ENCODE measurements at places on chromosomes 12 and 14. TPM values are rescaled to one million over a fixed set of nuclear protein-coding genes. Genes with fewer than 3 reads are reported as not detected.

The RNASE2 gene
- not detected for total RNA-seq

The NTN4 gene
- total RNA-seq = not detected

The RNF212B gene
- total RNA-seq = not detected

The GPR84 gene
- not detected for total RNA-seq

The MANSC4 gene
- total RNA-seq = not detected

The TAS2R42 gene
- not detected for total RNA-seq

The SYNDIG1L gene
- not detected for total RNA-seq

The ARMH4 gene
- total RNA-seq = not detected

The RERGL gene
- total RNA-seq = not detected

The KRT85 gene
- not detected for total RNA-seq

DNA sequence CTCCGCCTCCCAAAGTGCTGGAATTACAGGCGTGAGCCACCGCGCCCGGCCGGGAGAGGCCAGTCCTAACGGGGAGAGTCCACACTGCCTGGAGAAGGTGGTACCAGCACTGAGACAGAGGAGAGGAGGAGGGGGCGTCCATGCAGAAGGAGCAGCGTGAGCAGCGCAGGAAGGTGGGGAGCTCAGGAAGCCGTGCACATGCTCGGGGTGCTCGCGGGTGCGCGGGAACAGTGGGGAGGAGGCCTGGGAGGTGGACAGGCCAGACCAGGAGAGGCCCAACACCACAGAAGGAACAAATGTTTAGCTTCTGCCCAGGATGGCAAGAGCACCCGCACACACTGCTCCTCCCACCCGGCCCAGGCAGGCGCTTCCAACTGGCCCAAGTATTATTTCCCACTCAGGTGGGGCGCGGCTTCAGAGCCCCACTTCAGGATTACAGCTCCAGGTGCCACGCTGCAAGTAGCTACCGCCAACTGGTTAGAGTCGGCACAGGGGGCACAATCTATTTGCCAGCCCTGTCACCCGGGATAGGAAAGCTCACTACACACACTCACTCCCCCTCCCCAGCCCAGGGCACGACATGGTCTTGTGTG lies 80.8 kb upstream of the BCL11B start:
- H3K4me3 ChIP-seq = no peak overlapping the region
- DNase-seq = no peak
- no peaks in the 10 kb centered on the region for H3K36me3 ChIP-seq
- no peaks in the 10 kb centered on the region for H3K4me1 ChIP-seq
- H3K27me3 ChIP-seq = no peaks in the 10 kb centered on the region

GRCh38 chr12:19223018-19223417 lies 93.5 kb downstream of the PLEKHA5 start:
- H3K4me1 ChIP-seq = no peaks in the 10 kb centered on the region
- H3K4me3 ChIP-seq = no peak overlapping the region
- H3K27me3 ChIP-seq = no peaks in the 10 kb centered on the region
- DNase-seq = no peak
- no peaks in the 10 kb centered on the region for H3K36me3 ChIP-seq

DNA sequence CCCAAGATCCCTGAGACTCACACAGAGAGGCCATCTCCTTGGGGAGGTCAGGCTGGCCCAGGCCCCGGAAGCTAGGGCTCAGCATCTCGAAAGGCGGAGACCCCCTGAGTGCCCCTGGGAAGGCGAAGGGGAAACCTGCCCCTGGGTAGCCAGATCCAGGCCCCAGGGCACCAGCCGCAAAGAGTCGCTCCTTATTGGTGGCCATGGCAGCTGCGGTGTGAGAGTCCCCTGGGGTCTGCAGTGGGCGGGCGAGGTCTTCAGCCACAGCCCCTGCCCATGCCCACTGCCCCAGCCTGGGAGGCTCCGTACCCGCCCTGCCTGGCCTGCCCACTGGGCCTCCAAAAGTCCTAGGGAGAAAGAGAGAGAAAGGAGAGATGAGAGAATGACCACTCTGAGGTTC lies 4.7 kb downstream of the RARG start:
- no peaks in the 10 kb centered on the region for H3K36me3 ChIP-seq
- no peaks in the 10 kb centered on the region for H3K27me3 ChIP-seq
- peaks cover 21% of the 10 kb centered on the region for H3K4me1 ChIP-seq
- no peak overlapping the region for H3K27ac ChIP-seq

- peaks cover 4% of the 10 kb centered on the region for H3K4me1 ChIP-seq
- no peak for DNase-seq
- no peak overlapping the region for H3K4me3 ChIP-seq
- H3K27me3 ChIP-seq = no peaks in the 10 kb centered on the region
- no peaks in the 10 kb centered on the region for H3K36me3 ChIP-seq
- no peak overlapping the region for H3K27ac ChIP-seq
Observed at GRCh38 chr14:55688566-55688965, 108.6 kb downstream of the KTN1 start.

DNA sequence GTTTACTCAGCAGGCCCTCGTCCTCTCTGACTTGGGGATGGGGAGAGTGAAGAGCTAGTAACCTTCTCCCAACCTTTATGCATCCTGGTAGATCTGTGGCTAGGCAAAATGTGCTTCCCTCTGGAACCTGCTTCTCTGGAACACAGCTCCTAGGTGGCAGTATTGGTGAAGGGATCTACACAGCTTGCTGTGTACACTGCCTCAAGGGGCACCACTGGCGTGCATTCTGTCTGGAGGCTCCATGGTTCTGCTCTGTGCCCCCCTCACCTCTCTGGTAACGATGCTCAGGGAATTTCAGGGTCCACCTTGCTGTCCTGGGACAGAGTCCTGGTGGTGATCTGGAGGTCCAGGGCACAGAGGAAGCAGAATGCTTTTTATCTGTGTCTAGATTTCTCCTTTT lies 43.5 kb upstream of the KCNA5 start:
- H3K4me1 ChIP-seq = no peaks in the 10 kb centered on the region
- no peak for DNase-seq
- no peaks in the 10 kb centered on the region for H3K36me3 ChIP-seq
- no peak overlapping the region for H3K27ac ChIP-seq
- H3K27me3 ChIP-seq = peaks cover 4% of the 10 kb centered on the region
- H3K4me3 ChIP-seq = no peak overlapping the region

DNA sequence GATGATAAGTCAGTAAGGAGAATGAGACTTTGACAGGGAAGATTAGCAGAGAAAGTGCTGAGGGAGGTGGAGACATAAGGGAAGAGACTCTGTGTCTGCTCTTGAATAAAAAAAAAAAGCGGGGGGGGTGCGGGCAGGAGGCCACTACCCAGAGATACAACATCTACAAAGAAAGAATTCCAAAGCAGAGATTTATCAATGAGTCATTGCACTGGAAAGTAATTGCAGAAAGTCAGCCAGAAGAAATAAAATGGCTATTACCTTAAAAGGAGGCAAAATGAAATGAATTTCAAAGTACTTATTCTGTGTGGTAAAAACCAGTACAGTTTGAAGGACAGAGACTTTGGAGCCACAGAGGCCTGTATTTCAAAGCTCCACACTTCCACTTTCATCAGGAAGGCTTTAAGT lies 267.1 kb upstream of the PRKD1 start:
- H3K4me1 ChIP-seq = no peaks in the 10 kb centered on the region
- no peaks in the 10 kb centered on the region for H3K27me3 ChIP-seq
- no peak for DNase-seq
- no peaks in the 10 kb centered on the region for H3K36me3 ChIP-seq
- H3K27ac ChIP-seq = no peak overlapping the region
- no peak overlapping the region for H3K4me3 ChIP-seq

DNA sequence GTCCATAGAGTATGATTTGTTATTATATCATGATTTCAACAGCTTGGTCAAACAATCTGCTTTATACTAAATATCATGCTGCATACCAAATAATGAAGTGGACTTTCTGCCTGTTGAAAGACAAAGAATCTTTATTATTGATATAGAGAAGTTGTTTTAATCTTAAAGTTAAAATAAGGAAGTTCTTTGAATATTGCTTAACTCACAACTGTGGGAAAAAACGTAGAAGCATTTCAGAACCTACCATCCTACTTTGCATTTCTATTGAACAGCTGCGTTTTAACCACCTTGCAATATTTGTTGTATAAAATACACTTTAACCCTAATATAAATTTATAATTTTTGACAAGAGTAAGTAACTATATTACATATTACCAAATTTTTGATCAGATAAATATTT lies 22.9 kb upstream of the ARL1 start:
- no peak overlapping the region for H3K4me3 ChIP-seq
- no peaks in the 10 kb centered on the region for H3K27me3 ChIP-seq
- no peaks in the 10 kb centered on the region for H3K36me3 ChIP-seq
- H3K4me1 ChIP-seq = no peaks in the 10 kb centered on the region
- no peak for DNase-seq
- no peak overlapping the region for H3K27ac ChIP-seq

GRCh38 chr12:104701756-104702155 lies 245.0 kb downstream of the CHST11 start:
- no peak overlapping the region for H3K4me3 ChIP-seq
- H3K27me3 ChIP-seq = no peaks in the 10 kb centered on the region
- H3K4me1 ChIP-seq = peaks cover 7% of the 10 kb centered on the region
- H3K27ac ChIP-seq = no peak overlapping the region
- peaks cover 12% of the 10 kb centered on the region for H3K36me3 ChIP-seq

- H3K36me3 ChIP-seq = no peaks in the 10 kb centered on the region
- no peaks in the 10 kb centered on the region for H3K27me3 ChIP-seq
- no peak overlapping the region for H3K4me3 ChIP-seq
- H3K4me1 ChIP-seq = no peaks in the 10 kb centered on the region
- DNase-seq = no peak
Observed at GRCh38 chr12:94336211-94336925, 123.3 kb downstream of the CEP83 start.

DNA sequence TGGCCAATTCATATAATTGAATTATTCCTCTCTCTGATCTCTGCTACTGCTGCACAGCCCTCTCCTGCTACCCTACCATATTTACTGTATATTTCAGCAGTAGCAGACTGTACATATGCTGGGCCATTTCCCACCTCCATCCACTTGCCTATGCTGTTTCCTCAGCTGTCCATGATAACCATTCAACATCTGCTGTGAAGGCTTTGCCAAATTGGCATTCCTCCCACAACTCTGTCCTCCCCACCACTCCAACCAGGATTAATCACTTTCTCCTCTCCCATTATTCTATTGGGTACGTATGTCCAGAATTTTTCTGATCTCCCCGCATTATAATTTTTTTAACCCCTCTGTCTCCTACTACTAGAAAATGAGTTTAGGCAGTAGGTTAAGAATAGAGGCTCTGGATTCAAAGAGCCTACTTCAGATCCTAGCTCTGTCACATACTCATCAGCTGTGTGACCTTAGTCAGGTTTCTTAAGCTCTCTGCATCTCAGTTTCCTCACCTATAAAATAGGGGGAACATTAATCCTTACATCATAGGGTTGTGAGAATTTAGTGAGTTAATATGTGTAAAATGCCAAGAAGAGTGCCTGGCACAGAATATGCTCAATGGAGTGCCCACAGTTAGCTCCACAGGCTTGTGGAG lies 123.3 kb downstream of the KICS2 start:
- H3K27ac ChIP-seq = no peak overlapping the region
- H3K27me3 ChIP-seq = no peaks in the 10 kb centered on the region
- no peaks in the 10 kb centered on the region for H3K36me3 ChIP-seq
- H3K4me3 ChIP-seq = no peak overlapping the region
- no peak for DNase-seq
- H3K4me1 ChIP-seq = no peaks in the 10 kb centered on the region

- no peaks in the 10 kb centered on the region for H3K27me3 ChIP-seq
- H3K4me3 ChIP-seq = no peak overlapping the region
- H3K27ac ChIP-seq = no peak overlapping the region
- DNase-seq = no peak
- H3K36me3 ChIP-seq = no peaks in the 10 kb centered on the region
- H3K4me1 ChIP-seq = no peaks in the 10 kb centered on the region
Observed at GRCh38 chr14:31505411-31505810, 17.6 kb upstream of the GPR33 start.

DNA sequence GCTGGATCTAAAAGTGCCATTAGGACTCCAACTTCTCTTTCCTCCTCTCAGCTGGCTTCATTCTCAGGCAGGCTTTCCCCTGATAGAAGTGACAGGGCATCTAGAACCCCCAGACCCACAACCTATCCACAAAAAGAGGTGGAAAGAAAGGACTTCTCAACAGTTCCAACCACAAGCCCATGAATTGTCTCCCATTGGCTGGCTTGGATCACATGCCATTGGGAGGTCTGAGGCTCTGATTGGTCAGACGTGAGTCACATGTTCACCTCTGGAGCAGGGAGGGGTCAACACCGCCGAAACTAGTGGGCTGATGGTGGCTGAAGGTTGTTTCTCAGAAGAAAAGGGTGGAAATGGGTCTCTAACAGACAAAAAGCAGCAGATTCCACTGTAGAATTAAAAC lies 47.2 kb downstream of the DRAM1 start:
- H3K36me3 ChIP-seq = no peaks in the 10 kb centered on the region
- H3K4me1 ChIP-seq = peaks cover 12% of the 10 kb centered on the region
- no peak overlapping the region for H3K27ac ChIP-seq
- H3K4me3 ChIP-seq = no peak overlapping the region

DNA sequence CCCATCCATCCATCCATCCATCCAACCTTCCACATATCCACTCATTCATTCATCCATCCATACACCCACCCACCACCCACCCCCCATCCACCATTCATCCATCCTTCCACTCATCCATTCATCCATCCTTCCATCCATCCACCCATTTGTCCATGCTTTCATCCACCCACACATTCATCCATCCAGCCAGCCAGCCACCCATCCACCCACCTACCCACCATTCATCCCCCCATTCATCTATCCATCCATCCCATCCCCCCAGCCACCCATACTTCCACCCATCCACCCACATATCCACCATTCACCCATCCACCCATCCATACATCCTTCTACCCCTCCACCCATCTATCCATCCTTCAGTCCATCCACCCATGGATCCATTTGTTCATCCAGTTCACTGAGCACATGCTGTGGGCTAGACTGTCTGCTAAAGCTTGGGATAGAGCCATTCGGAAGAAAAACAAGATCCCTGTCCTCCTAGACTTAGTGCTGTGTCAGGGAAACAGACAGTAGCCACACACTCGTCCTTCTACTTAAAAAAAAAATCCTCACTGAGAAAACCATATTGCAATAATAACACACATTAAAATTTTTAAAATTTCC lies 377.5 kb downstream of the ADGRD1 start:
- no peaks in the 10 kb centered on the region for H3K4me1 ChIP-seq
- no peaks in the 10 kb centered on the region for H3K27me3 ChIP-seq
- no peak overlapping the region for H3K4me3 ChIP-seq
- H3K27ac ChIP-seq = no peak overlapping the region
- DNase-seq = no peak

- peaks cover 20% of the 10 kb centered on the region for H3K4me1 ChIP-seq
- peak; percentile 81 for DNase-seq
- peak overlapping the region; percentile 21 for H3K4me3 ChIP-seq
- no peaks in the 10 kb centered on the region for H3K36me3 ChIP-seq
- no peaks in the 10 kb centered on the region for H3K27me3 ChIP-seq
Observed at GRCh38 chr14:60327447-60328331, 78.7 kb downstream of the PPM1A start.

GRCh38 chr14:92122761-92123160 lies 992 bp downstream of the CPSF2 start:
- peak overlapping the region; percentile 96 for H3K27ac ChIP-seq
- DNase-seq = peak; percentile 16
- peak overlapping the region; percentile 89 for H3K4me3 ChIP-seq
- peaks cover 1% of the 10 kb centered on the region for H3K36me3 ChIP-seq
- no peaks in the 10 kb centered on the region for H3K27me3 ChIP-seq

- peak overlapping the region; percentile 96 for H3K27ac ChIP-seq
- no peaks in the 10 kb centered on the region for H3K36me3 ChIP-seq
- peak overlapping the region; percentile 67 for H3K4me3 ChIP-seq
- no peak for DNase-seq
- peaks cover 38% of the 10 kb centered on the region for H3K4me1 ChIP-seq
- no peaks in the 10 kb centered on the region for H3K27me3 ChIP-seq
Observed at GRCh38 chr12:1595026-1595561, 713 bp upstream of the FBXL14 start.
